Suprapubic skin (tissue), 4 donors: ENCODE measurements at places on chromosomes 3 and 15. TPM values are rescaled to one million over a fixed set of nuclear protein-coding genes. Genes with fewer than 3 reads are reported as not detected.
A peak's percentile ranks its signal among the peaks of the same experiment; 100 is the strongest.

DNA sequence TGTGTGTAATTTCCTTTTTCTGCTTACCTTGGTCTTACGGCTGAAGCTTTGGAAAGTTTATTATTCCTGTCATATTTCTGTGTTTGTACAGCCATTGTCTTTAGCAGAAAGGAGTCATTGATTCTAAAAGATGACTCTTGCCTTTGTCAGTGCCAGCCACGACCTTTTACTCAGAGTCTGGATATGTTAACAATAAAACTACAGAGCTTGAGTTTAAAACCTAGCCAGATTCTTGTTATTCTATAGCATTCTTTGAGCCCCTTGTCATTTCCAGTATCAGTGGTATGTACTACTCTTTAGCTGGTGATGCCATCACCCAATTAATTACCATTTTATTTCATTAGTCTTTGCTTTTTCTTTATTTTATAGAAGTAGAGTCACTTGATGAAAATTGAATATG is 142.4 kb downstream of the TCF12 start:
- DNase-seq = no peak
- no peaks in the 10 kb centered on the region for H3K36me3 ChIP-seq
- no peak overlapping the region for H3K4me3 ChIP-seq
- peaks cover 19% of the 10 kb centered on the region for H3K4me1 ChIP-seq
- no peaks in the 10 kb centered on the region for H3K27me3 ChIP-seq

GRCh38 chr3:126496894-126497850 is 20.4 kb downstream of the UROC1 start:
- no peaks in the 10 kb centered on the region for H3K36me3 ChIP-seq
- no peak overlapping the region for H3K4me3 ChIP-seq
- H3K27ac ChIP-seq = no peak overlapping the region
- no peak for DNase-seq
- no peaks in the 10 kb centered on the region for H3K27me3 ChIP-seq

DNA sequence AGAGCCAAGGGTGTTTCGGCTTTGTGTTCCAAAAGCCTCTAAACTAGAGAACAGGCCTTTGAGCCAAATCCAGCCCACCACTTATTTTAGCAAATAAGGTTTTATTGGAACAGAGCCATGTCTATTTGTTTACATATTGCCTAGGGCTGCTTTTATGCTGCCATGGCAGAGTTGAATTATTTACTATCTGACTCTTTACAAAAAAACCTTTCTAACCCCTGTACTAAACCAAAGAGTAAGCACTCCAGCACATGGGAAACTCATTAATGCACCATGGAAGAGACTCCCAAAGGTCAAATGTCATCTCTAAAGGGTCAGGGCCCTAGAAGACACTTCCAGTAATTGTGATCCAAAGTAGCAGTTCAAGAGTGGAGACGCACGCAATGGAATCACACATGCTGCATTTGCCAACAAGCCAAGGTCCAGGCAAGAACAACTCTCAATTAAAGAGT is 22.3 kb downstream of the OSBPL10 start:
- no peaks in the 10 kb centered on the region for H3K36me3 ChIP-seq
- no peak overlapping the region for H3K27ac ChIP-seq
- H3K4me3 ChIP-seq = no peak overlapping the region
- no peak for DNase-seq
- peaks cover 37% of the 10 kb centered on the region for H3K4me1 ChIP-seq

Gene GHSR
- not detected for total RNA-seq

GRCh38 chr3:140809316-140809715 is 131.5 kb downstream of the TRIM42 start:
- H3K36me3 ChIP-seq = no peaks in the 10 kb centered on the region
- DNase-seq = no peak
- no peaks in the 10 kb centered on the region for H3K4me1 ChIP-seq
- H3K4me3 ChIP-seq = no peak overlapping the region
- no peaks in the 10 kb centered on the region for H3K27me3 ChIP-seq

Gene TMCO5A
- not detected for total RNA-seq

Gene EXD1
- total RNA-seq = not detected

- H3K36me3 ChIP-seq = no peaks in the 10 kb centered on the region
- no peak overlapping the region for H3K27ac ChIP-seq
- H3K4me1 ChIP-seq = peaks cover 30% of the 10 kb centered on the region
- H3K27me3 ChIP-seq = no peaks in the 10 kb centered on the region
- no peak overlapping the region for H3K4me3 ChIP-seq
Measured at GRCh38 chr15:31259562-31260252, 66.9 kb upstream of the KLF13 start.

Gene ATP1B3
- 190 TPM for total RNA-seq

GRCh38 chr3:135558150-135558783 is 407.3 kb upstream of the PPP2R3A start:
- no peak overlapping the region for H3K27ac ChIP-seq
- H3K4me1 ChIP-seq = no peaks in the 10 kb centered on the region

Gene GOLGA6L7
- not detected for total RNA-seq

GRCh38 chr3:178350763-178351162 is 185.5 kb upstream of the KCNMB2 start:
- no peak for DNase-seq
- H3K4me1 ChIP-seq = no peaks in the 10 kb centered on the region
- H3K36me3 ChIP-seq = no peaks in the 10 kb centered on the region
- no peak overlapping the region for H3K27ac ChIP-seq
- H3K4me3 ChIP-seq = no peak overlapping the region

- H3K36me3 ChIP-seq = no peaks in the 10 kb centered on the region
- H3K27me3 ChIP-seq = no peaks in the 10 kb centered on the region
- no peak for DNase-seq
Measured at GRCh38 chr15:101827257-101827656, 15.3 kb downstream of the OR4F15 start.

GRCh38 chr15:84784262-84784661 is 32.9 kb upstream of the ALPK3 start:
- peaks cover 13% of the 10 kb centered on the region for H3K4me1 ChIP-seq
- peaks cover 47% of the 10 kb centered on the region for H3K36me3 ChIP-seq
- no peak overlapping the region for H3K4me3 ChIP-seq
- no peak for DNase-seq

GRCh38 chr15:66007663-66008262 is 138.5 kb downstream of the RAB11A start:
- no peak overlapping the region for H3K4me3 ChIP-seq
- DNase-seq = no peak
- H3K4me1 ChIP-seq = no peaks in the 10 kb centered on the region
- H3K36me3 ChIP-seq = no peaks in the 10 kb centered on the region

Gene GOLGA8N
- total RNA-seq = 6.4 TPM

GRCh38 chr3:186782542-186783057 is 777 bp upstream of the EIF4A2 start:
- peaks cover 38% of the 10 kb centered on the region for H3K4me1 ChIP-seq
- H3K27me3 ChIP-seq = no peaks in the 10 kb centered on the region
- H3K27ac ChIP-seq = peak overlapping the region; percentile 96

DNA sequence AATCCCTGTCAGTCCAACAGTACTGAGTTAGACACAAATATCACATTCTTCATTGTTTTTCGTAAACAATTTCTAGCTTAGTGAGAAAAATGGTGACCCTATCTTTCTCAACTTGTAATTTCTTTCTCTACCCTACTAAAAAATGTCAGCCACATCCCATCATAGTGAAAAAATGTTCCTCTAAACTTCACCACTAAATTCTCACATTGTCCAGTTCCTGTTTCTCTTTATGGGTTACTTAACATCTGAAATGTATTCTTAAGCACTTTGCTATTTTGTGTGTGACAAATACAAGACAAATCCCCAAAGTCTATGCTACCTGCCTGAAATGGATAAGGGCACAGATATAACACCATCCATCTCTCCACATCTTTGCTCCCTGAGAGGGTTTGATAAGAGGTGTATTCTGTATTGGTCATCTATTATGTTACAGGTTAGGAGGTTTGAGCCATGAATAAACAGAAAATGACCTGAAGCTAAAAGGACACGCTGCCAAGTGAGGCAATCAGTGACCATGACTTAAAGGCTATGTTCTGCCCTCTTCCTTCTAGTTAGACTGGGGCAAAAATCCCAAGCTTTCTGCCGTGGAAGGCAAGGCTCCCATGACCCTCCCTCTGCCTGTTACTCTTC is 118.2 kb downstream of the GADL1 start:
- no peak overlapping the region for H3K4me3 ChIP-seq
- H3K27me3 ChIP-seq = no peaks in the 10 kb centered on the region
- H3K4me1 ChIP-seq = no peaks in the 10 kb centered on the region
- no peaks in the 10 kb centered on the region for H3K36me3 ChIP-seq
- no peak for DNase-seq

DNA sequence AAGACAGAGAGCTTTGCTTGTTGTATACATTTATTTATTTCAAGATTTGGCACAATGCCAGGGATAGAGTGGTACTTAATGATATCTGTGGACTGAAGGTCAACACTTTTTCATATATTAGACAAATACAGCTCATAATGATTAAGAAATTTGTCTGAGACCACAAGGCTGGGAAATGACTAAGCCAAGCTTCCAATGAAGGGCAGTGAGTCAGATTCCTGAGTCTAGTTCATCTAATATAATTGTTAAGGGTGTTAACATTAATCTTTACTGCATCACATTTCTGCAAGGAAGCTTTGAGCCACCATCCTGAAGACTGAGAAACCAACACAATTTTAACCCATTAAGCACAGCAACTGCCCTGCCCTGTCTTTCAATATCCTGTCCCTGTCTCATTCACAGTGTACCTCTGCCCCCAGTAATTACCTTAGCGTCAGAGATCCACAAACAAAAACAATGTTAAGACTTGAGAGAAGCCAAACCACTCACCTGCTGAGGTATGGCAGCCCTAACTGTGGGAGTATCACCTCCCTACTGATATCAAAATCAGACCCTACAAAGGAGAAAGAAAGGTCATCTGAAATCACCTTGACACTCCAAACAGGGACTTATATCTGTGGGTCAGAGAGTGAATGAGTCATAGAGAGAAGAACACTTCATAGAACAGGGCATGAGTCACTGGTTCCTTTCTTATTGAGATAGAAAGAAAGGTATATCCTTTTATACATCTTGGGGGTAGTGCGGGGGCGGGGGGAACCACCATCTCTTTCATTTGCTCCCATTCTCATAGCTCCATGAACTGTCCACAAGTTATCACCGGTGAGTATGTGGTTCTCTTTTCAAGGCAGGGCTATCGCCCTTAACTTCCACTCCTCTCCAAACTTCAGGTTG is 74.7 kb downstream of the MAGI1 start:
- no peak for DNase-seq
- no peak overlapping the region for H3K4me3 ChIP-seq
- H3K27ac ChIP-seq = no peak overlapping the region
- H3K4me1 ChIP-seq = peaks cover 9% of the 10 kb centered on the region
- no peaks in the 10 kb centered on the region for H3K27me3 ChIP-seq

DNA sequence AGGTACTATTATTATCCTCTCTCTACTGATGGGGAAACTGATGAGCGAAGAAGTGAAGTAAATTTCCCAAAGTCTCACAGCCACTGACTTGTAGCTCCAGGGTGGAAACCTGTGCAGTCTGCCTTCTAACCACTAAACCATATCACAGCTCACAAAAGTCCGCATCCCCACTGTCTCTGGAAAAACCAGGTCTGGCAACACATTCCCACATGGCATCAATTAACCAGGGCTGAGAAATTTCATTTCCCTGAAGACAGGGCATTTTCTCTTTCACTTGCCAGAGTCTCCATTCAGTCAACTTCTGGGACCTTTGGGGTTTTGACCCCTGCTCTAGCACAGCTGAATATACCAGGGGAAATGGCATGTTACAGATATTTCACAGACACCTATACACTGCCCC is 26.5 kb downstream of the FBXO40 start:
- no peaks in the 10 kb centered on the region for H3K4me1 ChIP-seq
- DNase-seq = no peak
- no peak overlapping the region for H3K27ac ChIP-seq
- no peaks in the 10 kb centered on the region for H3K27me3 ChIP-seq

DNA sequence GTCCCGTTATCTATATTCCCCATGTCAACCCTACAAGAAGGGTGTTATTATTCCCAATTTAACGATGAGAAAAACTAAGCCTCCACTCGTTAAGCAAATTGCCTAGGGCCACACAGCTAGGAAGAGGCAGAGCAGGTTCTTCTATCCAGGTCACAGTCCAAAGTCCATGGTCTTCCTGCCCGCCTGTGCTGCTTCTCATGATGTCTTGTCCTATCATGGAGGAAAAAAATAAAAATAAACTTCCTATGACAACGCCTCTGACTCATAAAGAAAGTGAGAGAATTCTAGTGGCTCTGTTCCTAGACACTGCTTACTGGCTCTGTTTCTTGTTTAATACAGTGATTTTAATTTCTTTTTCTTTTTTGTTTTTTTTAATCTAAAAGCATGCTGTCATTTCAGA is 9.7 kb downstream of the COL8A1 start:
- no peak for DNase-seq
- H3K4me3 ChIP-seq = no peak overlapping the region
- H3K27ac ChIP-seq = peak overlapping the region; percentile 46
- H3K4me1 ChIP-seq = peaks cover 31% of the 10 kb centered on the region
- no peaks in the 10 kb centered on the region for H3K27me3 ChIP-seq
- H3K36me3 ChIP-seq = no peaks in the 10 kb centered on the region

Gene BRK1
- total RNA-seq = 81.7 TPM

Gene GOLGA8R
- total RNA-seq = 1.9 TPM

Gene NANOGP8
- total RNA-seq = 0.79 TPM

DNA sequence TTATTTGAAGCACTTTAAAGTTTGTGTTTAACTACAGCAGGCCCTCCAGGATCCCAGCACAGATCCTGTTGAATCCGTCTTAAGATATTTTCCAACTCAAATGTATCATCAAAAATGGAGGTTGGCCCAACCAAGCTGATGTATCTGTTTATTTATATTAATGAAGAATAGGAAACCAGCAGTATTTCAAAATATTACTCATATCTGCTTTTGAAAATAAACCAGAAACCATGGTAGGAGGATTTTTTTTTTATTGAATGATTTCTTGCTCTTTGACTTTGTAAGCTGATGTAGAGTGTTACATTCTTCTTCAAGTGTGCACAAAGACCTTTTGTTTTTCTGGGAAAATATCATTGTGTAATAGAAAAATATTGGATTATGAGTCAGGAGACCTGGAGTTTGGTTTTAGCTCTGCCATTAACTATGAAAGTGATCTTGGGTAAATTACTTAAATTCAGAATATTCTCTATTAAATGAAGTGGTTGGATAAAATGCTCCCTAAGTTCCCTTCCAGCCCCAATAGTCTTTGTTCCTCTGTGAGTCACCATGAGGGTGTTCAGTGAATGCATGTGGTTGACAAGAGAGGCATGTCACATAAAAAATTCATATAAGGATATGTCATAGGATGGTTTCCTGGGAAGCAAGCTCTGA is 221.3 kb upstream of the GAP43 start:
- no peak for DNase-seq
- no peaks in the 10 kb centered on the region for H3K4me1 ChIP-seq
- H3K36me3 ChIP-seq = no peaks in the 10 kb centered on the region

DNA sequence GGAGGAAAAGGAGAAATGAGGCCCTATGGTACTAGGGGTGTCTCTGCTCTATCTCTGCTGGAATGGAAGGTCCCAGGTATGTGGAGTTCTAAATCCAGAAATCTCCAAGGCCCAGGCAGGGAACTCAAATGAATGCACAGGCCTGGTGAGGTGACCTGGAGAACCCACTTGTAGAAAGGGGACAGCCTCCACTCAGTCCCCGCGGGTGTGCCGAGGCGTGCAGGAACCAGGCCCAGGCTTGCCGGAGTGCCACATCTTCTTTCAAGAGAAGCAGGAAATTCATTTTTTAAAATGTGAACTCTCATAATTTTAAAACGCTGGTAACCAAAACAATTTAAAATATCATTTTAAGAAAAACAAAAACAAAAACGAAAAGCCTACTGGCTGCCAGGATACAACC is 32.2 kb upstream of the ADCY5 start:
- no peaks in the 10 kb centered on the region for H3K36me3 ChIP-seq
- DNase-seq = no peak
- no peaks in the 10 kb centered on the region for H3K27me3 ChIP-seq
- H3K4me1 ChIP-seq = no peaks in the 10 kb centered on the region
